IPS-NIHi11 (cell line): ENCODE measurements at places on chromosomes 1 and 21.

GRCh38 chr1:198850196-198850595, 211.4 kb downstream of the PTPRC start:
- no peak for DNase-seq

GRCh38 chr1:66764994-66765578, 12.8 kb downstream of the DYNLT5 start:
- DNase-seq: peak; percentile 41

- DNase-seq: no peak
Measured at GRCh38 chr1:188668083-188668482, 1809.6 kb downstream of the BRINP3 start.

DNA sequence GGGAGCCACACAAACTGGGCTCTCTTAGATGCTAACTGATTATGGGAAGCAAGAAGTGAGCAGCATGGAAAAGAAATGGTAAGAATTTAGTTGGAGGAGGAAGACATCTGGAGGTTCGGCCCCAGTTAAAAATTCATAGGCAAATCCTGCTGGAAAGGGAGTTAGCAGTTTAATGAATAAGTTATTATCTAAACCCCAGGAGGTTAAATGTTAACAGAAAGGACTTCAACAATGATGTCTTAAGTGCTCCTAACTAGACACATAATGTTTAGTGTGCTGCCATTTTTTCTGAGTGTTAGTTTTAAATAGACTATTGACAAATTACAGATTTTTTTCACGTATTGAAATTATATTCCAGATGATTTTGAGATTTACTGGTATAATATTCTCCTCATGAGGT, 1265.3 kb upstream of the ADGRL2 start:
- DNase-seq: no peak

DNA sequence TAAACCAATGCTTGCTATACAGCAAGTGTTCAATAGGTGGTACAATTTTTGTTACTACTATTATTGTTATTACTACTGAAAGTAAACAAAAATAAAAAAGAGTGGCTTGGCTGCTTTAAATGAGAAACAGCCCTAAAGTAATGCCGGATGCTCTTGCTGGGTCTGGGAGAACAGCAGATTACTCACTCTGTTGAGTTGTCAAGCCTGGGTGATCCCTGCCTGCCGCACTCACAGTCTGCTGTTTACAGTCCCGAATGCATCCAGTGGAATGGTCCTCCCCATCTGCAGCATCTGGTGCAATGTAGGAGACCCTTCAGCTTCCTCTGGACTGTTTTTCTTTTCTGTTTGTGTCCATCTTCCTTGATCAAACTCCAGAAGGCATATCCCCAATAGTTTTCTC, 102.7 kb upstream of the IVNS1ABP start:
- no peak for DNase-seq

GRCh38 chr1:52674497-52675384, 23.4 kb downstream of the COA7 start:
- peak; percentile 50 for DNase-seq

DNA sequence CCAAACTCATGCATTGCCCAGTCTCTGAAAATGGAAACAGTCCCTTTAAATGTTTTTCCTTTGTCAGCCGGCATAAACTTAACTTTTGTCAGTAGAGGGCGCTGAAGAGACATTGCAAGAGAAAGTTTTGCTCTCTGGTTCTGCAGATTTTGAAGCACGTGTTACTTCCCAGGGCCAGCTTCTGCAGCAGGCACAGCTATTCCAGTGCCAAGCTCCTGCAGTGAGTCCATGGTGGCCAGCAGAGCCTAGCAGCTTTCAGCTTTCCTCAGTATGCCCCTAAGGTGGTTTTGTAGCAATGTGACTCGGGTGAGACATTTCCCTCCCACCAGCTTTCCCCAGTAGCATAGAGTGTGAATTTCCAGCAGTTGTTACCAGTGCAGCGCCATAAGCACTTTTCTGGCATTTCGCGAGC, 2.6 kb upstream of the IFI44L start:
- peak; percentile 66 for DNase-seq

DNA sequence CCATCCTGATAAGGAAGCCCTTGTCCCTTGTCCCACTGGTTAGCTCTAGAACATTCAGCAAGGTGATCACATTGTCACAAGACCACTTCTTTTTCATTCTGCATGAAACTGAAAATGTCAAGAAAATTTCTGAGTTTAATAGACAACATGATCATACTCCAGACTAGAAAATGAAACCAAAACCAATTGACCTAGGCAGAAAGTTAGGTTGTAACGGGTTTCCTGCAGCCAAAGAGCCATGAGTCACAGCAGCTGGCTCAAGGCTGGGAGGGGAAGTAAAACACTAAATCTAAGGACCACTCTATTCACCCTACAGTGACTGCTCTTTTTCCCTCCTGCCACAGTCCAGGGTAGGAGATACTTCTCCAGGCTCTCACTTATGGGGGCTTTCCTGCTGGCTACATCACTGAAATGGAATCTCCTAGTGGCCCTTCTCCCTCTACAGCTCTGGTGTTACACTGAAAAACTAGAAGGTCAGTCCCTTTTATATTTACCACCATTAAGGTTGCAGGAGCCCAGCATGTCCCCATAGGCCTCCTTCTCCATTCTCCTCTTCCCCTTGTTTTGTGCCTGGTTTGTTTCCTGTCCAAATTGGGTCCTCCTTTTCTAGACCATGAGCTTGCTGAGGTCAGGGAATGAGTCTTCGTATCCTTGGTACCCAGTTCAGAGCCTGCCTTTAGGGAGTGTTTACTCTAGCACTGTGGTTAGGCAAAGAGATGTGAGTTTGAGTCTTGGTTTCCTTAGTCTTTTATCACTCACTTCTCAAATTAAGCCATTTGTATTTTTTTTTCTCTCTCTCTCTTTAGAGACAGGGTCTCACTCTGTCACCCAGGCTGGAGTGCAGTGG, 236.5 kb upstream of the JUN start:
- no peak for DNase-seq

GRCh38 chr1:161982917-161983316, 40.8 kb downstream of the OLFML2B start:
- no peak for DNase-seq

GRCh38 chr1:24990779-24991641, 60.9 kb upstream of the RUNX3 start:
- DNase-seq: no peak

- no peak for DNase-seq
Measured at GRCh38 chr1:113423826-113424225, 33.5 kb downstream of the MAGI3 start.

- DNase-seq: no peak
Measured at GRCh38 chr1:81792184-81792583, 8.6 kb upstream of the ADGRL2 start.

DNA sequence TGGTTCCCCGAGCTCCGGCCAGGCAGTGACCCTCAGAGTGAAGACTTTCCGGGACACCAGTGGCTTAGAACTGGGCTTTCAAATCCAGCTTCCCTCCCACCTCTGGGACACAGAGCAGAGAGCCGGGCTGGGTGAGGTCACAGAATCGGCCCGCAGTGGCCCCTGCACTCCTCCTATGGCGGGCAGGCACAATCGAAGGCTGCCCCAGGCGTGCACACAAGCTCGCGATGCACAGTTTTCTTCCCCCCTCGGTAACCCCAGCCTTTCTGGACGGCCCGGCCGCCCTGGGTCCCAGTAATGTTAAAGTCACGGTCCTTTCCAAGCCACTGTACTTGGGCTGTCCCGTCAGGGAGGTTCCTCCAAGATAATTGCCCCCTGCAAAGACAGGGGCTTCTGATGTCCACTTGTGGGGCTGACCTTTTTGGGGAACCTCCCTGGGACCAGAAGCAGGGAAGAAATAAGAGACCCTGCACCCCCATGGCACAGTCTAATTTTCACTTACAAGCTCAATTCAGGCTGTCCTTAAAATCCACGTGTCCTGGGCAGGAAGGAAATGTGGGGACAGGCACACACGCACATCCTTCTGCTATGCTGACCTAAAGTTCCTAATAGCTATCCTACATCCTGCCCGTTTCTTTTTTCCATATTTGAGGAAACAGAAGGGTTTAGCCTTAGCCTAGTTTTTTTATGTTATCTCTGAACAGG, 13.7 kb downstream of the TFF3 start:
- DNase-seq: no peak

DNA sequence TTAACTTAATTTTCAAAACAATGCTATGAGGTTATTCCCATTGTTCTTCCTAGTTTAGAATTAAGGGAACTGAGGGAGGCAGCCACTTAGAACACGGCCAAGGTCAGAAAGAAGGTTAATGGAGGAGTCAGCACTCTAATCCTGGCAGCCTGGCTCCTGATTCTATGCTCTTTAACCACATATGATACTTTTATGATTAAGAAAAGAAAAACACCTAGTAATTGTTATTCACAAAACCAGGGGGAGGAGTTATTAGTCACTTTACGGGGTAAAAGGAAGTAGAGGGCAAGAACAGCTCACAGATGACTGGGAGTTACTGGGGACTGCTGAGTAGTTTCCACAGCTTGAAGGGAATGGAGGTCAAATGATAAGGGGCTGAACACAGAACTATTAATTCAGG, 38.6 kb downstream of the GADD45A start:
- DNase-seq: no peak

- DNase-seq: no peak
Measured at GRCh38 chr1:202276081-202276715, 65.5 kb downstream of the UBE2T start.

DNA sequence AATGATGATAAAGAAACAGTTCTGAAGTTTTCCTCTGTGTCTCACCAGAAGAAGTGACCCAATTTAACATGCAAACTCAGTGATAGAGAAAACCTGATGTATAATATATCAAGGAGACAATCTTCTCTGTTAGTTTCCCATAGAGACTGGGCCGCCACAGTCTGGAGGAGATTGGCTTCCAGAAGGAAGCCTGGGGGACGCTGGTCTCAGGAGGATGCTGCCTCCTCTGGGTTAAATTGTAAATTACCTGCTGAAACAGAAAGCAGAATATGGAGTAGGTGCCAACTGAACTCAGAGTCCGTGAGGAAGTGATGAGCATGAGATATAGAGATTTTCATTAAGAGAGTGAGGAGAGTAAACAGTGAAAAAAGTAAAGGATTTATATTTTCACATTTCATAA, 15.8 kb downstream of the OR14I1 start:
- no peak for DNase-seq

DNA sequence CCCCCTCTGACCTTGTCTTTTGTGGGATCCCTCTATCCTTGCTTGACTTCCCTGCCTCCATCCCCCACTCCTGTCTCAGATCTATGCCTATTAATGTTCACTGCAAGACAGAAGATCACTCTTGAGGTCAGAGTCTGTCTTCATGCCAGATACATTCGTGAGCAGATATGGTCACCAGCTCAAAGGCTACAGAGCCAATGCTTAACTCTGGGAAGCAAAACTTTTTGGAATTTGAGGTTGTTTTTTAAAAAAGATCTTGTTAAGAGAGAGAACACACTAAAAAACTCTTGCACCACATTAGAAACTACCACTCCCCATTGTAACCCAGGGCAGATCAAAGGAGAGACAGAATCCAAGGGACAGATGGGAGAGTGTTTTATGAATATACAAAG, 17.1 kb upstream of the A3GALT2 start:
- DNase-seq: no peak

GRCh38 chr1:17045150-17045549, 8.7 kb downstream of the SDHB start:
- DNase-seq: no peak

GRCh38 chr1:159161719-159162026, 9.7 kb upstream of the CADM3 start:
- DNase-seq: no peak
